ENCODE measurements at places on chromosomes 1 and 21. TPM values are rescaled to one million over a fixed set of nuclear protein-coding genes. Genes with fewer than 3 reads are reported as not detected.

DNA sequence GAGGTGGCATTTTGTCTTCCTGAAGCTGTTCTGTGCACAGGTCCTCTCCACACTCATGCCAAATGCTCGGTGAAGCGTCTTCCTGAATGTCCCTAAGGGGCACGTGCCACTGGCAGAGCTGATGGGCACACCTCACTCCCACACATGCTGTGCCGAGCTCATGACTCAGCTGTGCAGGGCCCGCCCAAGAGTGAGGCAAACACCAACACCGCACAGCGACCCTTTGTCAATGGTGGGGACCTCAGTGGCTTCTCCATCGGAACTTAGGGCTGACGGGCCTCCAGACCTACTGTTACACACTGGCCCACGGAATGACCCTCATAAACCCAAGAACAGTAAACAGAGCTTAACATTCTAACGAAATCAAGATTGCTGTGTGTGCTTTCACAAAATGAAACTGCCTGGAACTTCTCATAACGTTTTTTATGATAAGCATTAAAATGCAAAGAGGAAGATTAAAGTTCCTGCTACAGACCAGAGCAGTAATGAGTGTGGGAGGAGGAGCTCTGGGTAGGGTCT, 89.3 kb downstream of the SIM2 start:
- no peak for DNase-seq

DNA sequence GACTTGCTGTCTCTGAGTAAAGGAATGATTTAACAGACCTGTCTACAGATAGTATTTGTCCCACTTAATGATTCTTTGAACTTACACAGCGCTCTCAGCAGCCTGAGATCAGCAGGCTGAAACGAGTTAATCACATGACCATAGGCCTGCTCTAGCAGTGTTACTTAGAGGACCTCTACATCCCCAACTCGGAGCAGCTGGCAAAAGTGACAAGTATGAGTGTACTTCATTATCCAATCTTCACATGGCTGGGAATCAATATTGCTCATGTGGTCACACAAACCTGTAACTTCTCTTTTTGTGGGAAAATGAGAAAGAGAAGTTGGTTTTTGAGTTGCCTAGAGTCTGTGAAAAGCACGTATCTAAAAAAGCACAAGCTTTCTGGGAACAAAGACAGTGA, 11.4 kb upstream of the ATP13A2 start:
- DNase-seq: no peak

The AMY1A gene
- not detected for total RNA-seq

DNA sequence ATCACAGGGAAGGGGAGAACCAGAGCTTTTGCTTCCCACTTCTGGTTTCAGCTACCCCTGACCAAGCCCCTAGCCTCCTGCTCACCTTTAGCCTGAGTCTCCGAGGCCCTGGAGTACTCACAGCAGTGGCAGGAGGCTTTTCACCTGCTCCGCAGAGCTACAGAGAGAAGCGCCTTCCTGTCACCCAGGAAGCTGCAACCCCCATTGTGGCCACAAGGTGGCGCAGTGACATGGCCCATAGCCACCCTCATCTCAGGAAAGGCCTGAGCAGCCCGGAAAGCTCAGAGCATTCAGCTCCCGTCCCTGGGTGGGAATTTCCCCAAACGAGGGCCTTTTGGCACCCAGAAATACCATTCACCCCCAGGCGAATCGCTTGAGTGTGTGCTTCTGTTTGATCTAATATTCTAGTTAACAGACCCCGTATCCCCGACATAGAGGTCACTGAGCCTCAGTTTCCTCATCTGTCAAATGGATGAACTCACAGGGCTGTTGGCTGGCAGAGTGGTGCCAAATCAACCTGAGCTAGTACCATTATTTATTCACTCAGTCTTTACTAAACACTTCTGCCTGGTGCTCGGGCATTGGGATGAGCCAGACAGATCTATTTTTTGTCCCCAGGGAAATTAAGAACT, 25.3 kb downstream of the A3GALT2 start:
- peak; percentile 9 for DNase-seq

- DNase-seq: no peak
These were observed 172.1 kb upstream of the RNPC3 start for GRCh38 chr1:103353391-103353790.

DNA sequence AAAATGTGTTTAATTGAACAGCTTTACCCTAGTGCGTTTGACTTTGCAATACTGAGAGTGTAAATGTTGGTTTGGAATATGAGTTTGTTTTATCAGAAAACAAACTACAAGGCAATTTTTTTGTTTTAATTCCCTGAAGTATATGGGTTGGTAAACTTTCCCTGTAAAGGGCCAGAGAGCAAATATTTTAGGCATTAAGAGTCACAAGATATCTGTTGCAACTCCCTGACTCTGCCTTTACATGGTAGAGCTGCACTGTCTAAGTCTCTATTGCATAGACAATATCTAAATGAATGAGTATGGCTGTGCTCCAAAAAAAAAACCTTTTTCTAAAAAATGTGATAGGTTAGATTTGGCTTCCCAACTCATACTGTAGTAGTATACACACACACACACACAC, 115.1 kb upstream of the PBX1 start:
- DNase-seq: no peak

The CD101 gene
- total RNA-seq: 0.06 TPM

The JAM2 gene
- 8.5 TPM for total RNA-seq

The SERINC2 gene
- 38.4 TPM for total RNA-seq

The KCNE2 gene
- not detected for total RNA-seq

- DNase-seq: no peak
These were observed 110.9 kb upstream of the IFFO2 start for GRCh38 chr1:19067182-19067911.

- no peak for DNase-seq
These were observed 213.7 kb downstream of the KCNH1 start for GRCh38 chr1:210920258-210920657.

The UBXN11 gene
- 5.0 TPM for total RNA-seq

GRCh38 chr1:109402025-109402424, 4.3 kb upstream of the SORT1 start:
- no peak for DNase-seq

The INSRR gene
- not detected for total RNA-seq

The MXRA8 gene
- 25.8 TPM for total RNA-seq

All from glomerular endothelial cell (primary cell).